Endothelial cell (in vitro differentiated cells): ENCODE measurements at places on chromosomes 4 and X.

DNA sequence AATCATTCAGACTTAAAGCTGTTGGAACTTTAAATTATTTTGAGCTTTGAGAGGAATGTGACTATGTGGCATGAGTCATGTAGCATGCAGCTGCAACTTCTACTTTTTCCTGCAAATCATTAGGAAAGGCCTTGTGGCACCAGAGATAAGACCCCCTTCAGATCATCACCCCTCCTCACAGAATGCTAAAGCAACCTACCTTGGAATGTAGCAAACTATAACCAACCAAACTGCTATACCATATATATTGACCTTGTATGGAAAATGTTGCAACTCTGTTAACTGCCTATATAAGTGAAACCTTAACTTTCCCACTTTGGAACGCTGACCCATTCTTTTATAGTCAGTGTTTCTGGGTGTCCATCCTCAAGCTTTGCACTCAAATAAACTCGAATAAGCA is 32.0 kb downstream of the ATXN3L start:
- no peak for DNase-seq

- no peak for DNase-seq
Observed at GRCh38 chr4:152340818-152341217, 195.1 kb downstream of the FBXW7 start.

GRCh38 chr4:158053086-158053485 is 119.7 kb downstream of the GASK1B start:
- no peak for DNase-seq

GRCh38 chrX:97374266-97374665 is 490.6 kb downstream of the RPA4 start:
- DNase-seq = no peak

GRCh38 chrX:153670748-153671588 is 2.6 kb downstream of the PNCK start:
- no peak for DNase-seq

- DNase-seq = no peak
Observed at GRCh38 chrX:53631156-53631555, 55.4 kb downstream of the HUWE1 start.

- DNase-seq = no peak
Observed at GRCh38 chrX:115399306-115399705, 109.8 kb downstream of the LUZP4 start.

- peak; percentile 52 for DNase-seq
Observed at GRCh38 chrX:102155806-102156179, at the start of gene BEX5. TSS of gene BEX5 (minus strand) at chrX:102155977. CDS start at chrX:102154265, 1,712 bp downstream.

DNA sequence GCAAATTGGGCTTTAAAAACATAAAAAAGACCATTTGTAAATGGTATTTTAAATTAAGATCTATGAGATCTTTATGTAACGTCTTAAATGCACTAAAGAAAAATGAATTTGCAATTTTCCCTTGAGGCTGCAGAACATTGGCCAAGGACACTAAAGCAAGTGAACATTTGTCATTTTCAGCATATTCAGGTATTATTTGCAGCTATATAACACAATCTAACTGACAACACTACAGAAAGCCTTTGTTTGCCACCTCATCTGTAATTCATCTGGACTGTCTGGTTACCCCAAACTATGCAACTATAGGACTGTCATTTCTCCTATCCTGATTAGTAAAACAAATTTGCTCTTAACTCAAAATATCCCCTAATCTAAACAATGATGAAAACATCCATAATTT is 74.8 kb downstream of the ANTXR2 start:
- no peak for DNase-seq

DNA sequence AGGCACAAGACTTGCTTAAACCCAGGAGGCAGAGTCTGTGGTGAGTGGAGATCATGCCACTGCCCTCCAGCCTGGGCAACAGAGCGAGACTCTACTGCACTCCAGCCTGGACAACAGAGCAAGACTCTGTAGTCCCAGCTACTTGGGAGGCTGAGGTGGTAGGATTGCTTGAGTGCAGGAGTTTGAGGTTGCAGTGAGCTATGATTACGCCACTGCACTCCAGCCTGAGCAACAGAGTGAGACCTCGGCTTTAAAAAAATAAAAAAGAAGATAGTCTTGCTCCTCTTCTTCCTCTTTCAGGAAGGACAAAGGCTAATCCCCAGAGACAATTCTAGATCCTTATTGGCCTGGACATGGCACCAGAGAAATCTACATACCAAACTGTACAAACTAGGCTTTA is 5.7 kb upstream of the PPEF2 start:
- DNase-seq = no peak

- no peak for DNase-seq
Observed at GRCh38 chr4:92733231-92733630, 429.5 kb downstream of the GRID2 start.

- DNase-seq = no peak
Observed at GRCh38 chr4:178602833-178603232, 1160.6 kb upstream of the AGA start.

DNA sequence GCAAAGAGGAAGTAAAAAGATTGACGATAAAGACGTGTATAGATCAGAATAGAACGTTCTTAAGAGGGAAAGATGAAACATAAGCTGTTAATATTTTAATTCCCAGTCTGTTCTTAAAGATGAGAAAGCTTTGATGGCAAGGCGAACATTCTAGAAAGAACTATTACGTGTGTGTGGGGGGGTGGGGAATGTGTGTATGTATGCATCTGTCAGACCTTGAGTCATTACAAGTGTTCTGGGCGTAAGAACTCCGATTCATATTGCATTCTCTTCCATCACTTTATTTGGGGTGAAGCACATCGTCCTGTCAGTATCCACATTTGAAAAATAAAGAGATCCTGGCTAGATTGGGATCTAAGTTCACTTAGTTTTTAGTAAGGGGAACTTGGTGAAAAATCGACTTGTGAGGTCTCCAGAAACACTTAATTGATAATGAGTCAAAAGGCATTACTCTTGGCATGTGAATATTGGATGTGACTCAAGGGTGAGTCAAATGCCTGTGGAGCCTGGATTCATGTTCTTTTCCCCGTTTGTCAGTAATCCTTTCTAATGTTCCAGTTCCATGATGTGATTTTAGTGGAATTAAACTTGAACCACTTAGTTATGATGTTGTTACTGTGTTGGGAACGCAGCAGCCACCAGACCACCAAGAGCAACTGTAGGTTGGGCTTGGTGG is 3.1 kb downstream of the SMS start:
- no peak for DNase-seq

DNA sequence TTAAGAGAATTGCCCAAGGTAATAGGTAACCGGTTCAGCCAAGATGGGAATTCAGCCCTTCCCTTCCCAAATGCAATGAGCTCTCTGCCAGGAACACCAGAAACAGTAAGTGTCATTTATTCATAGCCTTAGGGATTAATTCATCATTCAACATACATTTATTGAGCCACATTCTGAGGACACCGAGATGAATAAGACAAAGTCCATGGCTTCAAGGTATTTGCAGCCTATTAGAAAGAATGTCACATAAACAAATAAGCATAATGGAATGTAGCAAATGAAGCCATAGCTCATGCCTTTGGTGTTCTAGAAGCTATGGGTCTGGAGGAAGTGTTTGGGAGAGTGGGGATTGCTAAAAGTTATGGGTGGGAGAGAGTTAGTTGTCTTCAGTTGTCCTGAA is 6.3 kb upstream of the TAB3 start:
- no peak for DNase-seq

GRCh38 chr4:7638984-7639789 is 204.5 kb upstream of the PSAPL1 start:
- DNase-seq = no peak

- DNase-seq = no peak
Observed at GRCh38 chr4:48173056-48173991, 39.3 kb upstream of the TXK start.

- no peak for DNase-seq
Observed at GRCh38 chrX:45240301-45240700, 39.6 kb upstream of the DIPK2B start.

- DNase-seq = no peak
Observed at GRCh38 chrX:68994135-68994890, 165.5 kb downstream of the EFNB1 start.

- DNase-seq = no peak
Observed at GRCh38 chrX:136768469-136769084, 12.2 kb downstream of the ARHGEF6 start.
